Nucleus accumbens (tissue), 56 donors: ENCODE measurements at places on chromosomes 5 and 9.

DNA sequence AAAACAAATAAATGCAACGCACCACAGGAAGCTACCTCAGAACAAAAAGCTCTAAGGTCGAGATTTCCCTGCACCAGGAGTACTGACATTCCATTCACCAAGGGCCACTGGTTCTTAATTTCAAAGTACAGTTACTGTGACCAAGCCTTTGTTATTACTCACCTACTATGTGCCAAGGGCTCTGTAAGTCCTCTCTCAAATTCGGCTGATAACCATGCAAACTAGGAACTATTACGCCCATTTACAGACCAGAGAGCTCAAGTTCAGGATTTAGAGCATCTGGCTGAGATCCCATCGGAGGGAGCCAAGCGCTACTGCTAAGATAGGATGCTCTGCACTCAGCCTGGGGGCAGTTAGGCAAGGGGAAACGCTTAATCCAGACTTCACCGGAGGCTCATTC is 5.6 kb downstream of the MYO10 start:
- DNase-seq = no peak

GRCh38 chr5:157290981-157291711 is 25.2 kb downstream of the CYFIP2 start:
- DNase-seq = no peak

DNA sequence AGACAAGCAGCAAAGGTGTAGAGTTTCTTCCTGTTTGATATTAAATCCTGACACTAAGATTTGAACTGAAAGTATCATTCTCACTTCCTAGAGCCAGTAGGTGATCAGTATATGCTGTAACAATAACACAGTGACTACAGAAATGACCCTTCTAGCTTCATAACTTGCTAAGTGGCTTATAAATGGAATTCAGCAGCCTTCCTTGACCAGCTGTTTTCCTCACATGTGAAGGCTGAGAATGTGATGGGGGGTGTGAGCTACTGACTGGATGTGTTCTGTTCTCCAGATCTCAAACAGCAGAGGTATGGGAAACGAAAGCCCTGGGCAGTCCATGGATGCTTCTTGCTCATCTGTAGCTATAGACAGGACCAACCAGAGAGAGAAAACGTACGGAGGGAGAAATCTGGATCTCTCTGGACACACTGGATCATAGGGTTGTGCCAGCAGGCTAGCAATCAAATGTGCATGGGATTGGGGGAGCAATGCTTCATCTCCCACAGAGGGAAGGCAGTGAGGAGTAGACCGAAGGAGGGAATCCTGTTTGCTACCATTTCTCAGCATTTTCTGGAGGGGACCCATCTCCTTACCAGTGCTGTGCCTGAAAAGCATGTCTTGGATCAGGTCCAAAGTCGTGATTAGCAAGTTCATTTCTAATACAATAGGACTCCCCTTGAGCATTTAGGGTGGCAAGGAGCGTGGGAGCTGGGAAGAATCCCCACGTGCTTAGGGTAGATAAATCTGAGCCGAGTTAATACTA is 39.4 kb downstream of the TNFAIP8 start:
- DNase-seq = no peak

GRCh38 chr9:124688238-124688904 is 82.7 kb downstream of the NR6A1 start:
- no peak for DNase-seq

DNA sequence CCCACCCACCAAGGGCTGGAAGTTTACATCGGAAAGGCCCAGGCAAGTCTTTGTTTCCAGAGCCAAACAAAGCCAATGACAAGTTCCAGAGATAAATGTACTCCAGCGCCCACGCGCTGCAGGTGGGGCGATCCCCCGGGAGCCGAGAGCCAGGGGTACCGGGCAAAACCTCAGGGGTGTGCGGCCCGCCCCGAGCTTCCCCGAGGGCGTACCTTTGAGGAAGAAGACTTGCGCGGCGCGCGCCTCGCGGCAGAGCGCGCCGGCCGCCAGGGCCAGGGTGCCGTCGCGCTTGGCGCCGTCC is 671 bp downstream of the DUSP1 start:
- peak; percentile 75 for DNase-seq

DNA sequence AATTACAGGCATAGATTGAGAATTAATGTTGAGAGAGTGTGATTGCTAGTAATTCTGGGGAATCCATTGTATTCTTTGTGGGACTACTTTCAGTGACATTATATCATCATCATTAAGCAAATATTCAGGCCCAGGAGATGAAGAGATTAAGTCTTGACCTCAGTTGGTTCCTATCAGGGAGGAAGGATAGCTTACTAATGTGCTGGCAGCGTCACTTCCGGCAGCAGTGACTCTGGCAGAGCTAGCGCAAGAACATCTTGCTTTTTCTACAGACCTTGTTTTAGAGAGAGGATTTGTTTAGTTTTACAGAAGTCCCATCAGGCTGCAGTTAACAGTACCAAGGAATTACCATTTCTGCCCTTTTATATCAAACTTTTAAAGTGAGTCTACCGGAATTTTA is 20.3 kb downstream of the OSTF1 start:
- no peak for DNase-seq

GRCh38 chr9:84187090-84187489 is 153.5 kb downstream of the SLC28A3 start:
- no peak for DNase-seq

DNA sequence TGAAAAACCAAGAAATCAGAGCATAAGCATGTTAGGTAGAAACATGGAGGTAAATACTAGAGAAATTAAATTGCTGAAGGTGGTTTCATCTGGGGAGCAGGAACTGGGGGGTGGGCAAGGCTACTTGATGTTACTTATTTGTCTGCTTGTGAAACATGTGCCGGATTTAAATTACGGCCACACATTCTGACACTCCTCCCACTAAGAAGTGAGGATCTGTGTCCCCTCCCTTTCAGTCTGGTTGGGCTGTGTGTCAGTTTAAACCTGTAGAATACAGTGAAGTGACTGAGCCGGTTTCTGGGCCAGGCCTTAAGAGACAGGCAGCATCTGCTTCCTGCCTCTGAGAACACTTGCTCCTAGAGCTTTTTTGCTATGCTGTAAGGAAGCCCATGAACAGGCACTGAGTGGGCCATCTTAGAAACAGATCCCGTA is 2.3 kb upstream of the IARS1 start:
- DNase-seq = no peak

DNA sequence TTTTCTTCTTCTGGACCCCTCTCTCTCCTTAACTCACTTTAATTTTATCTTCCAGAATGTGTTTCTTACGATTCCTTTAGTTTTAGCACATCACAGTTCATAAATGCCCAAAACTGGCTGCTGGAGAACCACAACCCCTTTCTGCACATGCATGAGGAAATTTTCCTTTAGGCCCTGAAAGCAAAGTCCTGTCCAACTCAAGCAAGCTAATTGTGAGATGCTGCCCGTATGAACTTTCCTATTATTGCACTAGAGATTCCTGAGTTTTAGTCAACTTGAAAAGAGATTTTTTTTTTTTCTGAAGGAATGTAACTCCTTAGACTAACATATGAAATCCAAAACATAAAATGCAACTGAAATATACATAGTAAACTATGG is 52.1 kb upstream of the DAB2 start:
- no peak for DNase-seq

DNA sequence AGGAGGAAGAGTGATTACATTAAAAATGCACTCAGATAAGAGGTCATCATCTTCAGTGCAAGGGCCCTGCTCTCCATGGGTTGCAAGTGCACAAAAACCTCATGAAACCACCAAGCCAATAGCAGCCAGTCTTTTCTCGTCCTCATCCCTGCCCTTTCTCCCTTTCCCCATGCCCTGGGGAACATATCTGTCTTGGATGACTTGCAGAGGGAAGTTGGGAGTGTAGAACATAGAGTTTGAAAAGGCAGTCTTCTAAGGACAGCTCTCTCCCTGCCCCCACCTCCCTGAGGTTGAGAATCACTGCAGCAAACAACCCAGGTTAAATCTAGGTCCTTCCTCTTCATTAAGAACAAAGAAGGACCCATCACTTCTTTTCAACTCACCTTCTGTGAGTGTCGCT is 22.0 kb downstream of the DDX31 start:
- DNase-seq = no peak

DNA sequence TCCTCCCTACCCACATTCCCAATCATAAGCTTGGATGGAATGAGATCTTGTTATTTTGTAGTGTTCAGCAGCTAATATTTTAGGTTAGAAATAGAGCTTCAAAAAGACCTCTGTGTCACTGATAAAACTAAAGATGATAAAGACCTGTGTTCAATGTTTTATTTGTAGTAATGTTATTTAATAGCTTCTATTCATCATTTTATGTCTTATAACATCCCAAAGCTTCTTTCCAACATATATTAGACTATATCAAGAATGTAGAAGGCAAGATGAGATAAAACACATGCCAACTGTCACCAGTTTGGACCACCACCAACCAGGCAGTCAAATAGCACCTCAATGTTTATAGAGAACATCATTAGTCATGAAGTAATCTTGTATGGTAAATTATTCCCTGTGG is 409.5 kb upstream of the ITGA1 start:
- no peak for DNase-seq

- no peak for DNase-seq
Observed at GRCh38 chr5:107286447-107287098, 384.2 kb downstream of the EFNA5 start.

- peak; percentile 18 for DNase-seq
Observed at GRCh38 chr5:146877178-146877681, 1.3 kb downstream of the PPP2R2B start.

DNA sequence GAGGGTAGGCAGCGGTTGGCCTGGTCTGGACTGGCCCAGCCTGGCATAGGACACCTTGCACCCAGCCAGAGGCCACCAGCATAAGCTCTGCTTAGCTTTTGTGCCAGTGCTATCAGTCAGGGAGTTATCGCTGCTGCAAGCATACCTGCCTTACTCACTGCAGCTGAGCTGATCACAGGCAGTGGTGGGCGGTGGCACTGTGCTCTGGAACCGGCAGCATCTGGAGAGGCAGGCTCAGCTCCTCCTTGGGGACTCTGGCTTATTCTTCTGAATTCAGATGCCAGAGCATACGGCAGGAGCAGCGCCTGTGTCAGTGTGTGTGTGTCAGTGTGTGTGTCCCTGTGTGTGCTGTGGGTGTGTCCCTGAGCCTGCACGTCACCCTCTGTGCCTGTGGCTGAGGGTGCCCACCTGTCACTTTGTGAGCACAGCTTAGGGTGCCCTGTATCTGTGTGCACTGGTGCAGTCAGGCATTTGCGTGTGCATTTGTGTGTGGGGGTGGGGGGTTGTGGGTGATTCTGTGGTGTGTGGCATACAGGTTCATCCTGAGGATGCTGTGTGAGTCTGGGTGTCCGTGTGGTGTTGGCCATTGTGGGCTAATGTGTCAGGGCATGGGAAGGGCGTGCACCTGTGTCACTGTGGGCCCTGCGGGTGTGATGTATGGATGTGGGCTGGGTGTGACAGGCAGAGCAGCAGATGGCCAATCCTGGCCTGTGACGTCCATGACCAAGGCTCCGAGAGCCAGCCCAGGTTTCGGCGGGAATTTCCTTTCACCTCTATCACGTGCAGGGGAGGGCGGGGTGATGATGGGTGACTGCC is 23.5 kb downstream of the LMX1B start:
- peak; percentile 79 for DNase-seq

GRCh38 chr5:152811988-152812387 is 406.9 kb upstream of the NMUR2 start:
- DNase-seq = no peak

DNA sequence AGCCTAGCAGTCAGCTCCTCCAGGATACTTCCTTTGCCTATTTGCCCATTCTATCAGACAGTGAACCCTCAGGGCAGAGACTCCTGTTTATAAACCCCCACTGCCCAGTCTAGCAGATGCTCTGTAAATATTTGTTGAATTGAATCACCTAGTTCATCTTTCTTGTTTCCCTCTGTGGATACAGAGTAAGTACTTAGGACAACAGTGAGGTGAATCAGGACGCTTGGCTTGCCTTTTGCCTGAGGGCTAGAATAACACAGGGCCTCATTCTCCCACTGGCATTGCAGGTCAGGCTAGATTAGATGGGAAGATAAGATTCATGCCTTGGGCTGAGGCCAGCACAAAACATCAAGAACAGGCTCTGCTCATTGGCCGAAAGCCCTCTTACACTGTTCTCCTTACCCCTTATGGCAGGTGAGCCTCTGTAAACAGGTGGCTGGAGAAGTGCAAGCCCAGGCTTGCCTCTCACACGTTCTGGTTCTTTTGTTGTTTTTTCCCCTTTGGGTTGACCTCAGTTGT is 22.2 kb downstream of the TNFSF8 start:
- no peak for DNase-seq

GRCh38 chr9:87668222-87668621 is 57.7 kb upstream of the CTSL start:
- no peak for DNase-seq

DNA sequence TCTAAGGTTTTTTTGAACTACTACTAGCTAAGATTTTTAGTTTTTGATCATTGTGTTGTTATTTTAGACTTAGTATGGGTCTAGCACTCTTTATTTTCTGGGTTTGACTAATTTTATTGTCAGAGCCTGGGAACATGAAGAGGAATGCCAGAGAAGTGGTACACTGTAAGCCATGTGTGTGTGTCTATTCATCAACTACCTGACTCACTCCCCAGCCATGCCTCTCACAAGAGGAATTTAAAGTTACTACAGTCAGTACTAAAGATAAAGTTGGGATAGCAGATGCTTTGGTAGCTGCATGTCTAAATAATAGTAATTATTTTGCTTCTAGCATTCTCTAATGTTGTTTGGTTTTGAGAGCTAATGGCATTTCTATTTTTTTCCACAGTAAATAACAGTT is 264.8 kb downstream of the CSNK1G3 start:
- no peak for DNase-seq

DNA sequence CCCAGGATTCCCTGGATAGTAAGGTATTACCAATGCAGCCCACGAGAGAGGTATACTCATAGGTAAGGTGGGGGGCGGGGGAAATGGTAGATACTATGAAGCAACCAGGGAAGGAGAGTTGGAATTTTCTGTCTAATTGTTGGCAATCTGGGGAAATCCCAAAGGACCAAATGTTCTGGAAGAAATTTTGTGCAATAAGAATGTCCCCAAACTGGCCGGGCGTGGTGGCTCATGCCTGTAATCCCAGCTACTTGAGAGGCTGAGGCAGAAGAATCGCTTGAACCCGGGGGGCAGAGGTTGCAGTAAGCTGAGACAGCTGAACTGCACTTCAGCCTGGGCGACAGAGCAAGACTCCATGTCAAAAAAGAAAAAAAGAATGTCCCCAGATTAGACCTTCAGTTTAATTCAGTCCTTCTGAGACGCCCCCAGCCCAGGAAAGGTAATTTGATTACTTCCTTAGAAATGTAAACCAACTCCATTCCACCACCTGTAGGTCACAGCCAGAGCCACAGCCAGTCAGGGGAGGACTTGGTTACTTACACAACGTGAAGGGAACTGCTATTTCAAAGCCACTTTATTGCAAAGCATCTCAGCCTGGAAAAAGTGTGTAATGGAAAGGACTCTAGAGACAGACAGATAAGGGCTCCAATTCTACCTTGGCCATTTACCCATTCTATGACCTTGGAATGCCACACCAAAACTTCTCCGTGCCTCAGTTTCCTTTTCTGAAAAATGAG is 50.0 kb upstream of the KLF4 start:
- no peak for DNase-seq
